ENCODE measurements at places on chromosomes 2 and 18.

DNA sequence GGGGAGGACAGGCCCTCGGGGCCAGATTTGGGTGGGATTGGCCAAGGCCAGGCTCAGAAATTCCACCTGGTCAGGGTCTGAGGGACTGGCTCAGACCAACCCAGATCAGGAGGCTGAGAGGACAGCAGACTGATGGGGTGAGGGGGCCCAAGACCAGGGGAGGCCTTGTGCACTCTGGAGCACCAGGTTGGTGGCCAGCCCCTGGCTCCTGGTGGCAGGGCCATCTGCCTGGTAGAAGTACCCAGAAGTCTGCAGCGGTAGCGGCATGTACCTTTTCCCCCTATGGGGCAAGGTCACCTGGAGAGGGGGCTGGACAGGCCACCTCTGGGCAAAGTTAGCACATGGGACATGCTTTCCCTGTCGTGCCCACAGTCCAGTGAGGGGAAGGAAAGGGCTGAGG, 21.2 kb upstream of the ODC1 start:
- DNase-seq: no peak

DNA sequence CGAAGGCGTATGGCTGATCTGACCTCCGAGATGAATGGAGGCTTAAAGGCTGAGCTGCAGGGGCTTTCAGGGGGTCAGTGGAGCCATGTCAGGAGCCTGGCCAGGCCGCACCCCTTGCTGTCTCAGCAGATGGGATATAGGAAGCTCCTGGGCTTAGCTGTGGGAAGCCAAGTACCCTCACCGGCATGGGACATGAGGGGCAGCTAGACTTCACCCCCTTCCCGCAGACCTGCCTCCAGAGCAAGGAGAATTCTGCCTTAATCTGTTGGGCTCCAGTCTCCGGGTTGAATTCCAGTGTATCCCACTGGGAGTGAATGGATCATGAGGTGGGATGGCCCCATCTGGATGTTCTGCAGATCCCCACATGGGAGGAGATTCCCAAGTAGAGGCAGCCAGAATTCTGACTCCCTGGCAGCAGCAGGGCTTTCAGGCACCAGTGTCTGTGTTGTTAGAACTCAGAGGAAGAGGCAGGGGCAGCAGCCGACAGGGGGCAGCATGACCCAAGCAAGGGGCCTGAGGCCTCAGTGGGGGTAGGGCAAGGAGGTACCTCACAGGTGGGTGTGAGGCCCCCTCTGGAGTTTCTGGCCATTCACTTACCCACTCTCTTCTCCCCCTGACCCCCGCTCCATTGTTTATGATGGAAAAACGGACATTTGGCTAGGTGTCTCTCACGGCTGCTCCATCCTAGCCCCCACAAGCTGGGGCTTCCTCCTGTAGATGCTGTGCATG, 19.1 kb downstream of the CAPG start:
- peak; percentile 52 for DNase-seq

GRCh38 chr18:80023173-80023572, 11.1 kb upstream of the RBFA start:
- no peak for DNase-seq

DNA sequence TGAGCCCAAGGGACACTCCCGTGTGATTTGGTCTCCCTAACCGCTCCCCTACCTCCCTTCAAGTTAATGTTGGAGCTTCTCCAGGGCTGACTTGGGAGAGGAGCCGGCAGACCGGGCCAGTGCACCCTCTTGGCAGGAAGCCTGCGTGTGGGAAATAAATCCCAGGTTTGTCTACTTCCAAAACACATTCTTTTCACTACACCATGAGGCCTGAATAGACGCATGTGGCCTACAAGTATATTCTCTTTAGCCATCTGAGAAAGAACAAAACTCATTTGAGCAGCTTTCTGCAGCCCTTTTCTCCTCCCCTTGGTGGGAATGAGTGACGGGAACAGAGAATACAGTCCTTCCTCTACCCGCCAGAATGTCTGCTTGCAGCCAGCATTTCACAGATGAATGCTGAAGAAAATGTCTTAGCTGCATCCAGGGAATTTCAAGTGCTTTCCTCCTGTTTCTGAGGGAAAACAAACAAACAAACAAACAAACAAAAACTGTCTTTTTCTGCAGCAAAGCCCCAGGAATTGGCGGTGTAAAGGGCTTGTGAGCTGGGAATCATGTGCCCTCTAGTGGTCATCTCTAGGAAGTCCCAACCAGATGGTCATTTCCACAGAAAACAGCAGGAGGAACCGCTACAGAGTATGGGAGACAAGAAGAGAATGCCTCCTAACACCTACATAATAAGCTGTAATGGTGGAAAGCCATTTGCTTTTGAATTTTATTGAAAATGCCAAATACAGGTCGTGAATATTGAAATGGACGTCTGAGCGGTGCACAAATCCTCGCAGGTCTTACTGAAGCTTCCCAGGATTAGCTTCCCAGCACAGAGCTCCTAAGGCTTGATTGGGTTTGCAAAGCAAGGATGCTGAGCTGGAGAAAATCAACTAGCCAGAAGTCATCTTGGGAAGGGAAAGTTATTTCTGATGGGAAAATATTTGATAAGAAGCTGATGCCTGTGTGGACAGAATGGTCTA, 41.2 kb upstream of the DAPL1 start:
- no peak for DNase-seq

- no peak for DNase-seq
Measured at GRCh38 chr2:32402091-32402490, 45.3 kb downstream of the BIRC6 start.

- DNase-seq: no peak
Measured at GRCh38 chr2:72113847-72114692, 33.6 kb downstream of the CYP26B1 start.

- DNase-seq: no peak
Measured at GRCh38 chr2:230961091-230961491, 34.8 kb upstream of the SPATA3 start.

DNA sequence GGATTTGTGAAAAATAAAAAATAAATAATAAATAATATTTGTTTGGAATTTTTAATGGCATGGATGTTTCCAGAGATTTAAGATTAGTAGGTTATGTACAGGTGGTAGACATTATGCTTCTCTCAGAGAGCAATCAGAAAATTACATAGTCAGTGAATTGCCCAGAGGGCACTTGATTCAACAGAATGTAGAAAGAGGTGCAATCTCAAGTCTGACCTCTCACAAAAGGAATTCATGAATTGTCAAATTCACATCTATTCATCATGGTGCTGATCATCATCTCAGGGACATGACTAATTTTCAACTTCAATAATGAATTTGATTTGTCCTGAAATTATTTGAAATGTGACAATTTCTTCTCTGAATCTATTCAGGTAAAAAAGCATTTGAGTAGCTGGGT, 172.5 kb downstream of the PDE11A start:
- DNase-seq: no peak

DNA sequence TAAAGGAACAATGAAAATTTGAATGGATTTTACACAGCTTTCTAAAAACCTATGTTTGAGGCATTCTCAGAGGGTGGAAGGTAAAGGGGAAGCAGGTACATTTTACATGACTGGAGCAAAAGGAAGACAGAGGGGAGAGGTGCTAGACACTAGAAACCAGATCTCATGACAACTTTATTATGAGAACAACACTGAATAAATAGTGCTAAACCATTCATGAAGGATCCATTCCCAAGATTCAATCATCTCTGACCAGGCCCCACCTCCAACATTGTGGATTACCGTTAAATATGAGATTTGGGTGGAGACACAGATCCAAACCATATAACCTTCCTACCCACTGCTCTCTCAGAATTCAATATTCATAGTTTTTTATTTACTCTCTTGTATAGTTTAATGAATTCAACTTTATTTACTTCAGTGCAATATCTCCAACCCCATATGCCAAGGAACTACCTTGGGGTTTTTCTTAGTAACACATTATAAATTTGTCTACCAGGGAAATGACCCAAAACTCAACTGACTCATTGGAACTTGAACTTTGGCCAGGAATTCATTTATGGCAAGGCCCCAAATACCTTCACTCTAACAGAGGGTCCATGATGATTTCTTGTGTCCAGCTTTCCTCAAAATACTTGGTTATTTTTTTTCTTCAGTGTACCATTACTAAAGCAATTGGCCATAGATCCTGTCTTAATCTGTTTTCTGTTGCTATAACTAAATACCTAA, 317.8 kb downstream of the GULP1 start:
- DNase-seq: no peak

DNA sequence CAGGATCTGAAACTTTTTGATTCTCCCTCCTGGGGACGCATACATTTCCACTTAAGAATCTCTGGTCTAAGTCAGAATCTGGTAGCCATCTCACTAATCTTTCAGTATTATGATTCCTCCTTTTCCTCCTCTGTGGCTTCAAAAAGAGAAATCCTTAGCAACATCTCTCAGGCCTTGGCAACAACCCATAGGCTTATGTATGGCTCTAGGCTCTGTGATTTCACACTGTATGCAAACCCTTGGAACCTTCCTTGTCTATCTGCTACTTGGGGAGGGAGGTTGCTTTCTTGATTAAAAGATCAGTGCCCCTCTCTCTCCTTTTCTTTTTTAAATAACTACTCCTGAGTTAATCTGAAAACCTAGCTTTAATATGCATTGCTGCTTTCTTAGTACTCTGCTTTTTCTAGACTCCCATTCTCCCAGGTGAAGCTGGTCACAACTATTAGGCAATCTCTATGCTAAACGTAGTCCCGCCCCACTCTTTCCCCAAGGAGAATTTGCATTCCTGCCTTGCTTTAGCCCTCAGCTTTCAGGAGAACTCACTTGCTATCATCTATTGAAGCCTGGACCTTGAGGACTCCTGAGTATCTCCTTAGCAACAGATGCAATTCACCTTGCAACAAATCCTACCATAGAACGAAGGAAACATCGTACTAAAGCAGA, 72.2 kb upstream of the L3MBTL4 start:
- no peak for DNase-seq

DNA sequence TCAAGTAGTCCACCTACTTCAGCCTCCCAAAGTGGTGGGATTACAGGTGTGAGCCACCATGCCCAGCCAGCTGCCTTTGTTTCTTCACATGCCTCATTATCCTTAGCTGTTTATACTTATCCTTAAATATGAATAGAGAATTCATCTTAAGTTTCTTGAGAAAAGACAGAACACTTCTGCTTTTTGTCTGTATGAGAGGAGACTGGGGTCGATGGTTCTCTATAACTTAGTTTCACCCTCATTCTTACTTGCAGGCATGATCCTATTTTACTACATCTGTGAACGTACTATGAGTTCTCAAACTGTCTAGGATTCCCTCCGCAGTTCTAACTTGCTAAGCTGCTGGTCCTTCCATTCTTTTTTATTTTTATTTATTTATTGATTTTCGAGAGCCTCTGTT, 20.4 kb downstream of the PPM1B start:
- no peak for DNase-seq

DNA sequence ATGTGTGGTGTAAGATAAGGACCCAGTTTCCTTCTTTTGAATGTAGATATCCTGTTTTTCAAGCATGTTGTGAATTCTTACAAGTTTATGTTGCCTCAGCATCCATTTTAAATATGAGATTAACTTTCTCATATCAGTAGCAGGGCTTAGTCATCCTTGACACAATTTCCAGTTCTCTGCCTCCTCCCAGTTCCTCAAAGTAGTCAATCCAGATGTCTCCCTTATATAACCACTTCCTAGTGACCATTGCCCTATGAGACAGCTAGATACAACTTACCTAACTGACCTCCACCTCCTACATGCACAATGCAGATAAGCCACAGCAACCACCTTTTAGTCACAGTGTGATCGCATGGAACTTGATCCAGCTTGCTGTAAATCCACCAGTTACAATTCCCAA, 269.2 kb upstream of the ZNF521 start:
- DNase-seq: no peak

GRCh38 chr2:241558532-241559322, at the start of gene BOK:
Gene BOK (plus strand): TSS chr2:241558745. CDS start chr2:241559484, 739 bp downstream.
- no peak for DNase-seq

DNA sequence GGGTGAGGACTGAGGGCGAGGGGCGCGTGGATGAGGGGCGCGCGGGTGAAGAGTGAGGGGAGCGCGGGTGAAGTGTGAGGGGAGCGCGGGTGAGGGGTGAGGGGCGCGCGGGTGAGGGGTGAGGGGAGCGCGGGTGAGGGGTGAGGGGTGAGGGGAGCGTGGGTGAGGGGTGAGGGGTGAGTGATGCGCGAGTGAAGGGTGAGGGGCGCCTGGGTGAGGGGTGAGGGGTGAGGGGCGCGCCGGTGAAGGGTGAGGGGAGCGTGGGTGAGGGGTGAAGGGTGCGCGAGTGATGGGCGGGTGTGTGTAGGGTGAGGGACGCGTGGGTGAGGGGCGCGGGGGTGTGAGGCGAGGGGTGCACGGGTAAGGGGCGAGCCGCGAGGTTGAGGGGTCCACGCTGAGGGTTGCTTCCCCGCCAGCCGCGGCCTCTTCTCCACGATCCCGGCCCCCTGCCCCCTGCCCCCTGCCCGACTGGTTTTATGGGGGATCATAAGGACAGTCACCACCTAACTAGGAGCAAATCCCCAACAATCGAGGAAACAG, 1.1 kb upstream of the SLC66A2 start:
- no peak for DNase-seq

Measured in stimulated activated CD8-positive, alpha-beta memory T cell treated with anti-CD3 and anti-CD28 coated beads, Interleukin-7, amount 100 ng/mL, for 4 hours (primary cell).